GDM1 (cell line): ENCODE measurements at places on chromosomes 5 and 9.

DNA sequence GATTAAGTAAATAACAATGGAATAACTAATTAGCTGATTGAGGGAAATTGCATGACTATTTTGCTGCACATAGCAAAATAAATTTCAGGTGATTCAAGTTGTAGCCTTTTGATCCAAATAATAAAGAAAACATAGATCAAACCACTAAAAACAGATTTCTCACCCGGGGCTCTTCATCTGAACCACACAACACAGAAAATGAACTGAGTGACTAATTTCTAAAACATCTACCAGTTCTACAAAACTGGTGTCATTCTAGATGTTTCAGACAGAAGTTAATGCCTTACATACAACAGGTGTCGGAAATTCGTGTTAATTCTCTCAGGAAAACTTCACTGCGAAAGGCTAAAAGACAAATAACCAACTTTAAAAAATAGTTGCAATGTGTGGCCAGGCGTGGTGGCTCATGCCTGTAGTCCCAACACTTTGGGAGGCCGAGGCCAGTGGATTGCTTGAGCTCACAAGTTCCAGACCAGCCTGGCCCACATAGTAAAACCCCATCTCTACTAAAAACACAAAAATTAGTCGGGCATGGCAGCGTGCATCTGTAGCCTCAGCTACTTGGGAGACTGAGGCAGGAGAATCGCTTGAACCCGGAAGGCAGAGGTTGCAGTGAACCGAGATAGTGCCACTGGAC lies 6.9 kb downstream of the PROP1 start:
- DNase-seq, result no peak

DNA sequence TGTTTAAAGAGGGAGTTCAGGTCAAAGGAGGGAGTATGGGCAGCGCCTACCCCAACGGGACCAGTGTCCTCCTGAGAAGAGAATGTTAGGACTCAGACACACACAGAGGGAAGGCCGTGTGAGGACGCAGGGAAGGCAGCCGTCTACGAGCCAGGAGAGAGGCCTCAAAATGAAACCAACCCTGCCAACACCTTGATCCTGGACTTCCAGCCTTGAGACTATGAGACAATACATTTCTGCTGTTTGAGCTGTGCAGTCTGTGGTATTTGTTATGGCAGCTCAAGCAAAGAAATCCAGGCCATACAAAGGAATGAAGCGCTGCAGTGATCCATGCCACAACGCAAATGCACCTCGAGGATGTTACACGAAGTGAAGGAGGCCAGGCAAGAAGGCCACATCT lies 97.9 kb downstream of the COL23A1 start:
- no peak for DNase-seq

GRCh38 chr5:52283221-52283620 lies 504.5 kb upstream of the ITGA1 start:
- no peak for DNase-seq

GRCh38 chr9:16068476-16068875 lies 515.6 kb downstream of the CCDC171 start:
- DNase-seq, result no peak

DNA sequence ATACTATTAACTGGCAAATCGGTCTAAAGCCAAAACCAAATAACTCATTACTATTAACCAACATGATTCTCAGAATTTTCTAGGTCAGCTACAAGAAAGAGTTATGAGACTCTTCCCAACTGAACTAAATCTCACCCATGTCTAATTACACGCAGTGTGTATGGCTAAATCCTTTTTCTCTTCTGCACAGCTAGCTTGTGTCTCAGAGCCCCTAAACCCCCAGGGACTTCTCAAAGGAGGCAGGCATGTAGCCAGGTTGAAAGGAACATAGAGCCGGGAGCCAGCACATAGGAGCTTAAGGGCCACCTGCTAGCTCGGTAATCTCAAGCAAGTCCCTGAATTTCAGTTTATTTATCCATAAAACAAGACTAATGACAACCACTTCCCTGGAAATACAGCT lies 2.2 kb upstream of the GZMK start:
- DNase-seq, result no peak

DNA sequence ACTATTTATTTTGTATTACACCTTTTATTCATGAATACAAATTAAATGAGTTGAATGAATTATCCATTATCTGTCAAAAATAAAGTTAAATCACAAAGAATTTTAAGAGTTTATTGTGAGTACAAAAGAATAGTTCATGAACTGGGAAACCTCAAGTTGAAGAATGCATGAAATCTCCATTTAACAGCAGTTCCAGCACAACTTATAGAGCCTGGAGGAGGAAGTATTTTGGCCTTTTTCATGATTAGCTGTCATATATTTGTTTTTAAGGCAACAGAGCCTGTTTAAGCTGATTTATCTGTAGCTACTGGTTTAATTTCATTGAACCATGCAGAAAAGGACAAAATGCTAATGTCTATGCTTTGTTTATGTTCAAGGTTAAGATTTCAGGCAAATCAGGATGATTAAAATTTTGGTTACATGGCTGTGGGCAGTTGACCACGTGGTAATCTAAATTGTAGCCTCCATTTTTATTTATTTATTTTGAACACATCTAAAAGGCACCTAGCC lies 12.2 kb downstream of the SPINK1 start:
- DNase-seq, result no peak

- DNase-seq, result no peak
These were observed 197.6 kb downstream of the PAX5 start for GRCh38 chr9:36836486-36836885.

GRCh38 chr9:127447416-127448111 lies 3.6 kb downstream of the RPL12 start:
- no peak for DNase-seq

DNA sequence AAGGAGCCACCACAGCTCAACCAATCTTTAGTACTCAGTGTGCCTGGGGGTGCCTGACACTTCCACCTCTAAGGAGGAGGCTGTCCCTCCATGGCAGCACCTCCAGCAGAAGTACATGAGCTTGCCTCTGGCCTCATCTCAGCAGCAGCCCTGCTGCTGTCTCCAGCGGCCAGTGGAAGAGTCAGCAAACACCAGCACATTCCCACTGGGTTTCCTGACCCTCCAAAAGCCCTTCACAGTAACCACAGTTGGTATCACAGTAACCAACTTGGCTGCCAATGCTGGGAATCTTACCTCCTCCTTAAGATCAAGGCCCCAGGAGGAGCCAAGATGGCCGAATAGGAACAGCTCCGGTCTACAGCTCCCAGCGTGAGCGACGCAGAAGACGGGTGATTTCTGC lies 29.4 kb downstream of the FSTL4 start:
- no peak for DNase-seq

DNA sequence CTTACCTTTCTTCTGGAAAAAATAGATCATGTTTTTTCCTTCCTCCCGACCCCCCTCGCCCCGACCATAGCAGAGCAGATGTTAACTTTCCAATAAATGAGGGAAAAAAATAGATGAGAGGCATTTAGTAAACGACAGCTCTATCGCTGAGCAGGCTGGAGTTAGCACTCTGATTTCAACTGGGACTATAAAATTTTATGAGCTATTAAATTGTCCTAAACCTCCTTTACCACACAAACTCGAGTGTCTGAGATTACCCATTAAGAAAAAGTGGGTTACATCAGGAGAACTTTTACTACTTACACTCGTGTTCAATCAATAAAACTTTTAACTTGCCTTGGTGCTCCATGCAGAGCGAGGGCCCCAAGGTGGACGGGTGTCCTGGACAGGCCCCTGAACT lies 59.8 kb upstream of the RNU6ATAC start:
- DNase-seq, result no peak

DNA sequence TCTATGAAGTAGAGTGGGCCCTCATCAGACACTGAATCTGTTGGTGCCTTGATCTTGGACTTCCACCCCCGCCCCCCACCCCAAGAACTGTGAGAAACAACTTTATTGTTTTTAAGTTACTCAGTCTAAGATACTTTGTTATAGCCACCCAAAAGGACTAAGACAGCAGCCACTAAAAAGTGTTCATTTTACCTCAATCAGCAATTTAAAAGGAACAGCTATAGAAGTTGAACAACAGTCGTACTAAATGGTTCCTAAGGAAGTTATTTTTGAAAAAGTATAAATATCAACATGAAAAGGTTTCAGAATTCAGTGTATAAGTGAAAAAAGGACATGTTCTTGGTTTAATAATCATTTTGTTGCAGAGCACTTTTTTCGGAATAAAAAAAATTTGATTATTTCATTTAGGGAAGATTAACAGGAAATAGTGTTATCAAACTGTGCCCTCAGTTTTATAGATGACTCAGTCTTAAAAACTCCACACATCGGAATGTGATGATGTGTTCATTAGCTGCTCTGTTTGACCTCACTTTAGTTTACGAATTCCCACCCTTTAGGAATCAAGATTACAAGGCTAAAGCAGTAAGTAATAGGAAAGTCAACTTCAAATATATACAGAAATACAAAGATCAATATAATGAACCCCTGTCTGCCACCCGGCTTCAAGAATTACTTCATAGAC lies 71.2 kb downstream of the MTAP start:
- DNase-seq, result no peak

DNA sequence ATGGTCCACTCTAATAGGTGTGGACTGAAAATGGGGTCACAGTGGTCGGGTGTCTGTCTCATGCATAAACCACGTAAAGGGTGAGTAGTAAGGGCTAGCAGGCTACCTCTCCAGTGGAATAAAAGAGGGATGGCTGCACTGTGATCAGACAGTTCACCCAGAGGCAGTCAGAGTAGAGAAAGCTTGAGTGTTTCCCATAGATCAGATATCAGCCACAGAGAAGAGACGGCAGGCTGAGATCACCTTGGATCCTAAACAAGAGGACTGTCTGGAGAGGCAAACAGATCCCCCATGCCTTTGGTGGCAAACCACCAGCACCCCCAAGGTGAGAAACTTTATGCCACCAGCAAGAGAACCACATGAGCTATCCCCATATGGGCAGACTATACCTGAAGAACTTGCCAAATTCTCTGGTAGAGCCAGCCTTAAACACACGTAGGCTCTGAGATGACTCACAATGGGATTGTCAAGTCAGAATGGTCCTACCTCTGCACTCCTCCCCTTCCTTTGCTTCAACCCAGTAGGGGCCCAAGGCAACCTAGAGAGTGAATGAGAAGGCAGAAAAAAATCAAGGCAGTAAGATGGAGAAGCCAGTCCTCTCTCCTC lies 205.2 kb upstream of the MAP3K1 start:
- DNase-seq, result no peak

DNA sequence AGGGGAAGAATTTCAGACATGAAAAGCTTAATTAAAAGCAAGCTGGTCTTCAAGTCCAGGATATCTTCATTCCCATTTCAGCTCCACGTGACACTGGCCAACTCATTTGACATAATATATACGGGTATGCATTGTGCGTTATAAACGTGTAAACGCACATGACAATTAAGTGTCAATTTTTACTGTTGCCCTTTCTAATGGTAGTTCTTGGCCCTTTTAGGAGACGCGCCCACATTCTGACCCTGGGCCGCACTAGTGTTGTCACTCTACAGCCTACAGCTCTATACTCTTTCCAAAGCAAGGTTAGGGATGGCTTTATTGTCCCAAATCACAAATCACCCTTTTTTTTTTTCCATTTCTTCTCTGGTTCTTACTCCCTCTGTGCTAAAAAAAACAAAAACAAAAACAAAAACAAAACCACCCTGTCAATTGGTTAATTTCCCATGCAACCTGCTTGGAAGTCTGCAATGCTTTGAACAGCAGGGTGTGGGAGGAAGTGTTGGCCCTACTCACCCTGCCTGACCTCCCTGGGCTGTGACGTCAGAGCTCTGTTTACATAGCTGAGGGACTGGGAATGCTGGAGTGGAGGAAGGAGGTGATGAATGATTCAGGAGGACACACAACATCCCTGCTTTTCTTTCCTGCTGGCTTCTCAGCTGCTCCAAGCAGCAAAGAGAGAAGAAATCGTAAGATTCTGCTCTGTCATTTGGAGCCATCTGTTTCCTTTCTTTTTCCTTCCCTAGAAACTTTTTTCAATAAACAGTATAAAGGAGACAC lies 19.3 kb downstream of the RFK start:
- DNase-seq, result no peak

GRCh38 chr9:129822898-129823541 lies 916 bp downstream of the TOR1A start:
- DNase-seq, result peak; percentile 39

DNA sequence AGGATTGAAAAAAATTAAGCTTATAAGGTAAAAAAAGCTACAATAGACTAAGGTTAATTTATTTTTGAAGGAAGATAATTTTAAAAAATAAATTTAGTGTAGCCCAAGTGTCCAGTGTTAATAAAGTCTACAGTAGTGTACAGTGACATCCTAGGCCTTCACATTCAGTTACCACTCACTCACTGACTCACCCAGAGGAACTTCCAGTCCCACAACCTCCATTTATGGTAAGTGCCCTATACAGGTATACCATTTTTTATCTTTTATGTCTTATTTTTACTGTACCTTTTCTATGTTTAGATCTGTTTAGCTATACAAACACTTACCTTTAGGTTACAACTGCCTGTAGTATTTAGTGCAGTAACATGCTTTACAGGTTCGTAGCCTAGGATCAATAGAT lies 79.8 kb upstream of the ZNF462 start:
- DNase-seq, result no peak

DNA sequence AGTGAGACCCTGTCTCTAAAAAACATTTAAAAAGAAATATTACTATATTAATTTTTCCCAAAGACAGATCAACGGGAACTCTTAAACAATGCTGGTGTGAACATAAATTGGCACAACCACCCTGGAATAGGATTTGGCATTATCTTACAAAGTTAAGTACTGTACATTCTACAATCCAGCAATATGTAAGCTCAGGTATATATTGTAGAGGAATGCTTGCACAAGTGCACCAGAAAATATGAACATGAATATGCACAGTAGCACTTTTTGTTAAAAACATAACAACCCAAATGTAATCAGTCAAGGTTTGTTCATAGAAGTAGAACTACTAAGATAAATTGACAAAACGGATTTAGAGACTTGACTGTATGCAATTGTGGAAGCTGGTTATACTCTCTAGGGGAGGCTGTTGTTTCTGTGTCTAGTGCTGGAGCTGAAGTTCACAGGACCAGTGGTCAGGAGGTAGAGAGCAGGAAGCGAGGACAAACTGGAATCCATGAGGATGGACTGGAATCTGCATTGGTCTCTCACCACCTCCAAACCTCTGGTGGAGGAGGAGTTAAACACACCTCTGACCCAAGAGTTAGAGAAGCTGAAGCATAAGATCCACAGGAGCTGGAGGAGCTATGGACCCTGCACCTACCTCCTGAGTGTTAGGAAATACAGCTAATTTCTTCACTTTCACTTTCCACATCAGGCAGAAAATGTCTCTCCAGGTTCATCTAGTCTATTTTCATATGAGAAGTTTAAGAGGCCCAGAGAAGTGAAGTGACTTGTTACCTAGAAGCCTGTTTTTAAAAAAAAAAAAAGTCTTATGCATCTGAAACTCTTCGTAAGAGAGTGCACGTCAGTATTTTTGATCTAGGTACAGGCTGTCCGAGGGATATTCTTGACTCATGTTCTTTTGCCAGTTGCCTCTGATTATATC lies 20.3 kb upstream of the RIC1 start:
- DNase-seq, result no peak

DNA sequence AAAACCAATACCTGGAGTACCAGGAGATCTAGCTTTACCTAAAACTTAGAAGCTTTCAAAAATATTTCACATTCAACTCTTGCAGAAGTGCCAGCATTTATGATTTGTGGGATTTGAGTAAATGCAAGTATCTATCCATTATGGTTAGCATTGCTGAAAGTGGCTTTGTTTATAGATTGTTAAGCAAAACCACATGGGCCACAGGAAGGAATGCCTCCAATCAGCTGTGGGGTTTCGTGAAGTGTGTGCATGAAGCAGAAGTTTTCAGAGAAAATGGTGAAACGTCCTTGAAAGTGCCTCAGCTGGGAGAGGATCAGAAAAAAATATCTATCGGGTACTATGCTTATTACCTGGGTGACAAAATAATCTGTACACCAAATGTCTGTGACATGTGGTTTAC lies 4.2 kb downstream of the LECT2 start:
- DNase-seq, result no peak

- DNase-seq, result no peak
These were observed 95.3 kb downstream of the PRRT1B start for GRCh38 chr9:131640438-131641137.
